ENCODE measurements at places on chromosomes 3 and 15.

DNA sequence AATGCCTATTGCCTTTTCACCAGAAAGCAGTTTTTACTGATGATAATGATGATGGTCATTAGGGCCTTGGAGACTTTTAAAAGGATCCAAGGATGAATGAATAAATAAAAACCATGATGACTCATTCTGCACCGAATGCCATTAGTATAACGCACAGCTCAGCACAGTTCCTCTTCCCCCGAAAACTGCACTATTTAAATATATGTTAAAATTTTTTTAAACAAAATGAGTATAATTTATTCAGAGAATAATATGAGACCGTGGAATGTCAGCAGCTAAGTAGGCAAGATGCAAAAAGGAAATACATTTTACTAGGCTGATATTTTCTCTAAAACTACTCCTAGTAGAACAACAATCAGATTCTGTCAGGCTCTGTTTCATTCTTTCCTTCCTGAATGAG lies 83.4 kb upstream of the NANOGP8 start:
- no peak for DNase-seq

- no peak for DNase-seq
Measured at GRCh38 chr15:100434038-100434437, 92.3 kb upstream of the ADAMTS17 start.

DNA sequence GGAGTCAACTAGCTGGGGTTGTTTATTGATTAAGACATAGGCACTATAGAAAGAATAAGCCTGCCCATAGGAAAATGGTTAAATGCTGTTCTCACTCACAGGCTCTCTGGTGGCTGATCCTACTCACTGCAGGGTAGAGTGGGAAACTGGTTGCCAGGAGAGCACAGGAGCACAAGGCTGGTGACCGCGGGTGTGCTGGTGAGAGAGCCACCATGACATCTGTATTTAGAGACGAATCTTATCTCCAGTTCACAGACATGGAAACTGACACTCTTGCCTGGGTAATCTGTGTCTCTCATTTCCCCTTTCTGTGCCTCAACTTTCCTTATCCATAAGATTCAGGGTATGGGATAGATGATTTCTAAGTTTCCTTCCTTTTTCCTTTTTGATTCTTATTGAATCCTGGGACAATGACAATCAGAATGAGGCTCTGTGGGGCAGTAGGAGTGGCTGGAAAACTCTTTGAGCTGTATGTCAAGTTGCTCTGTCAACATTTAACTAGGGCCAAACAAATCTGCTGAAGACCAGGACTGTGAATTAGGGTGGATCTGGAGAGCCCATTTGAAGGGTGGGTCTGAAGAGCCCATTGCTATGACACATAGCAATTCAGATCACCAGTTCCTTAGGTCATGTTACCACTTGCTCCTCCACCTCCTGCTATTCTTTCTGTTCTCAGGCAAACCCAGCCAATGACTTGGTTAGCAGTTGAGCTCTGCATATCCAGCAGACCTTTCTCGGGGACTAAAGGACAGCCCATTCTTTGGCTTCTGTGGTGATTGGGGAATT lies 286.1 kb upstream of the TBL1XR1 start:
- no peak for DNase-seq

GRCh38 chr15:35487417-35487816 lies 58.5 kb downstream of the DPH6 start:
- DNase-seq = no peak

GRCh38 chr3:39147711-39148434 lies 5.5 kb downstream of the CSRNP1 start:
- DNase-seq = no peak

DNA sequence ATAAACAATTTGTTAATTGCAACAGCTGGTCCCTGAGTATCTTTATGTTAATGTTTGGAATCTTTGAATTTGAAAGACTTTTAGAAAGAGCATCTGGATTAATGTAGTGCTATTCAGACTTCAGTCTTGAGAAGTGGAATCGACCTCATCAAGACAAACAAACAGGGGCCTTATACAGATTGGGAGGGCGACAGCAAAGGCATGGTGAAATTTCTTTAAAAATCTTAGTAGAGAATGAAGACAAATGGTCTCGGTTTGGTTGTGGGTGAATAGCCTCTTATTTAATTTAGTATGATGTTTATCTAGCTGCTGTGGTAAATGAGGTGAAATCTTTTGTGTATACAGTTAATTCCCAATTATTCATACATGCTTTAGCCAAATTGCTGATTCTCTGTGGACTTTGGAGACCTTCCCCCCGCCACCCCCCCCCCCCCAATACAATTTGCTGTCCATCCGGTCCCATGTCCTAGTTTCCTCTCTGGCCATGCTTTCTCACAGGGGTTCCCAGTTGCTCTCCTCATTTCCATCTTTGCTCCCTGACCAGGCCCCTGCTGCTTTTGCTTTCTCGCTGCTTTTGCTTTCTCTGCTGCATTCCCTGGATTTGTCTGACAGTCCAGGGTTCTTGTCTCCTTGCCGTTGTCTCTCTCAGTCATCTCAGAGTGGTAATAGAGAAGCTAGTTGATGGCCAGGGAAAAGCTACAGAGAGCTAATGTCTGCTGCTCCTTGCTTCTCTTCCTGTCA lies 135.3 kb downstream of the FNDC3B start:
- DNase-seq = no peak

- no peak for DNase-seq
Measured at GRCh38 chr15:42456971-42457370, 34.0 kb downstream of the ZNF106 start.

- DNase-seq = no peak
Measured at GRCh38 chr3:17052363-17052762, 167.6 kb downstream of the PLCL2 start.

DNA sequence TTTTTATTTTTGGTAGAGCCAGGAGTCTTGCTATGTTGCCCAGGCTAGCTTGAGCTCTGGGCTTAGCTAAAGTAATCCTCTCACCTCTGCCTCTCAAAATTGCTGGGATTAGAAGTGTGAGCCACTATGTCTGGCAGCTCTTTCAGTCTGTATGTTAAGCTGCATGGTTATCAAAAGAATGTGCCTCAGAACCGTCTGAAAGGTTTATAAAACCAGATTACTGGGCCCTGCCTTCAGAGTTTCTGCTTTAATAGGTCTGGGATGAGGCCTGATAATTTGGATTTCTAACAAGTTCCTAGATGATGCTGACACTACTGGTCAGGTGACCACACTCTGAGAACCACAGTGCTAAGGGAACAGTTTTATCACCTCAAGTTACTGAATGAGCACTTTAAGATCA lies 34.6 kb downstream of the SENP5 start:
- DNase-seq = no peak

GRCh38 chr15:27238209-27238608 lies 267.2 kb downstream of the GABRG3 start:
- no peak for DNase-seq

- DNase-seq = no peak
Measured at GRCh38 chr3:11576453-11576852, 67.3 kb downstream of the VGLL4 start.
